H7 (cell line): ENCODE measurements at places on chromosomes 5 and 9. TPM values are rescaled to one million over a fixed set of nuclear protein-coding genes. Genes with fewer than 3 reads are reported as not detected.
A peak's percentile ranks its signal among the peaks of the same experiment; 100 is the strongest.

- DNase-seq = no peak
Observed at GRCh38 chr9:12698986-12699385, 5.8 kb downstream of the TYRP1 start.

DNA sequence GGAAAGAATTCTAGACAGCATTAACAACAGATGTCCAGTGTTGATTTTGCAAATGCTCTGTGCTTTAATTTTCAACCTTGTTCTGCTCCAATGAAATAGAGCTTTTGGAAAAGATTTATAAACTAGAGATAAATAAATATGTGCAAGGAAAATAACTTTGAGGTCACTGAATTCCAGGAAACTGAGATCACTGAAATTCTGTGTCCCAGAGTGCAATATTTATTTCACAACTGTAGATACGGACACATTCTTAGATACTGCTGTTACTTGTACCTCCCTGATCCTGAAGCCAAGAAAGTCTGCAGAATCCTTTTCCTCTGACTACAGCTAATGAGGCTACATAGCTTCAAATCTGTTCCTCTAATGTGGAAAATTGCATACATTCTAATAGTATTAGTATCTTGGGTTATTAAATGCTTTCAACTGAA, 222.9 kb downstream of the DOCK8 start:
- no peak for DNase-seq

DNA sequence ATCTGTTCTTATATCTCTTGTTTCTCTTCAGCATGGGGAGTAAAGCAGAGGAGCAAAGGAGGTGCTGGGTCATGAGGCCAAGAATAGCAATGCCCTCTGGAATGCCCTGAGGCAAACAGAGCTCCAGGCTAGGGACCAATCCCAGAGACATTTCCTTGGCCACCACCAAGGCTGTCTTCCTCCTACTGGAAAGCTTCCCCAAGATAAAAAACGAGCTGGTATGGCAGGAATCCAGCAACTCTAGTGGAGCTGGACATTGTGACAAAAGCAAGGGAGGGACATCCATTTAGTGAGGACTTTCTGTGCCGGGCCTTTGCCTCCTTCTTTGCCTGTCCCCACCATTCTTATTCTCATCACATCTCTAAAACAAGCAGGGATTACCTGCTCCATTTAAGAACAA, 161.6 kb downstream of the ASTN2 start:
- DNase-seq = no peak

- DNase-seq = peak; percentile 36
Observed at GRCh38 chr5:17374973-17375742, 122.9 kb upstream of the TAF11L2 start.

DNA sequence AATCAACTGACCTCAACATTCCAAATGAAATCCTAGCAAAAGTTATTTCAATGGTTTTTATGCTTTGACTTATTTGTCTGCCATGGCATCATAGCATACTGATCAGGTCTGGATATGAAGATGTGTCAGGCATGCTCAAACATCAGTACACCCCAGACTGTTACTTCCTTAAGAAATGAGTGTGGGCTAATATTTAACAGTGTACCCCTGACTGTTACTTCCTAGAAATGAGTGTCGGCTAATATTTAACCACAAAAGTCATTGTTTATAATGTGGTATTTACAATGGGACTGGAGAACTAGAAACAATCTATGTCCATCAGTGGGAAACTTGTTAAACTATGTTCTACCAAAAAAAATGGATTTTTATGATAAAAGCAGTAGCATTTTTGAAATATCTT, 38.1 kb upstream of the HNRNPA0 start:
- DNase-seq = no peak

DNA sequence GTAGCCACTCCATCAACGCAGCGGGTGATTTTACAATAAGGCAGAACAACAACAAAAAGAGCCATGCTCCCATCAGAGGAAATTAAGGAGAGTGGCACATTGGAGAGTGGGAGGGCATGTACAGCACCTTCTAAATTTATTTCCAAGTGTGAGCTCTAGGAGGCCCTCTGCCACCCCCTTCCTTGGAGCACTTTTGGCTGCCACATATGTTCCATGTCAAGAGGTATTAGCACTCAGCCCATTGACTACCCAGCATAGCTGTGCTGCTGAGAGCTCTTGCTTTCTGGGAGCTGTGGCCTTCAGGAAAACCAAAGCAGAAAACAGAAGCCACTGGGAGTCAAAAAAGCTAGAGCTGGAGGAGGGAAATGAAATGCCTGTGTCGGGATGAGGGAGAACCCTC, 200.2 kb upstream of the PANK3 start:
- DNase-seq = no peak

DNA sequence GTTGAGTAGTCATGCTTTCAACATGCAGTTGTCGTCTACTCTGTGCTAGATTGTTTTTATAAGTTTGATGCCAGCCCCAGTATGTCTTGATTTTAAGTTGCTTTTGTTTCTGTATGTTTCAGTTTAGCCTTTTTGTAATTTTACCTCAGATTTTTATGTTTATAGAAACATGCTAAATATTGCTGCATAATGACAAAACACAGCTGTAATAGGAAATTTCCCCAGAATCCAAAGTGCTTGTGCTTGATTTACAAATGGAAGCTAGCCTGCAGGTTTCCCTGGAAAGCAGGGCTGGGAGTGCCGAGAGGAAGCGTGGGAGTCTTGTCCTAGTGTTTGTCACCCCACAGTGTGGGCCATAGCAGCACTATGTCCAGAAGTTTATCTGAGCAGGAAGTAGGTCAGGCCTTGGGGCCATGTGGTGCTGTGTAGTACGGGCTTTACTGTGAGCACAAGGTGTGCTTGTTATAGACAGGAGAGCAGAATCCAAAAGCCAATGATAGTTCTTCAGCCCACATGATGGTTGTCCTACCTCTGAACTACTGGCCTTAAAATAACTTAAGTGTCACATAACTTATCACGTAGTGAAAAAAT, 100.0 kb upstream of the NREP start:
- no peak for DNase-seq

- no peak for DNase-seq
Observed at GRCh38 chr9:4684820-4685219, 5.5 kb downstream of the CDC37L1 start.

DNA sequence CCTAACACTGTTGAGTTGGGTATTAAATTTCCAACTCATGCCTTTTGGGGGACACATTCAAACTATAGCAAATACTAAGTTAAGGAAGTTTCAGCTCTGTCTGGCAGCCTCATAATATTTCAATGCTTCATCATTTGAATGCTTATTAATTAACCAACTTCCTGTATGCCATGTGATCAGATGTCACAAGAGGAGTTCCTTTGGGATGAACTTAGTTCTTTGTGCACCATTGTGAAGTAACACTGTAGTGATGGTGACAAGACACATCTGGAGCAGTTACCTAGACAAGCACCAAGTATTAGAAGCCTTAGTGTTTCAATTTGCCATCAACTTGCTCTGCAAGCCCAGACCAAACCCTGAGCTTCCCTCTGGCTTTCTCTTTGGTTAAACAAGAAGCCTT, 90.7 kb upstream of the IL12B start:
- DNase-seq = no peak

GRCh38 chr9:126109575-126109974, 217.1 kb upstream of the MVB12B start:
- no peak for DNase-seq

DNA sequence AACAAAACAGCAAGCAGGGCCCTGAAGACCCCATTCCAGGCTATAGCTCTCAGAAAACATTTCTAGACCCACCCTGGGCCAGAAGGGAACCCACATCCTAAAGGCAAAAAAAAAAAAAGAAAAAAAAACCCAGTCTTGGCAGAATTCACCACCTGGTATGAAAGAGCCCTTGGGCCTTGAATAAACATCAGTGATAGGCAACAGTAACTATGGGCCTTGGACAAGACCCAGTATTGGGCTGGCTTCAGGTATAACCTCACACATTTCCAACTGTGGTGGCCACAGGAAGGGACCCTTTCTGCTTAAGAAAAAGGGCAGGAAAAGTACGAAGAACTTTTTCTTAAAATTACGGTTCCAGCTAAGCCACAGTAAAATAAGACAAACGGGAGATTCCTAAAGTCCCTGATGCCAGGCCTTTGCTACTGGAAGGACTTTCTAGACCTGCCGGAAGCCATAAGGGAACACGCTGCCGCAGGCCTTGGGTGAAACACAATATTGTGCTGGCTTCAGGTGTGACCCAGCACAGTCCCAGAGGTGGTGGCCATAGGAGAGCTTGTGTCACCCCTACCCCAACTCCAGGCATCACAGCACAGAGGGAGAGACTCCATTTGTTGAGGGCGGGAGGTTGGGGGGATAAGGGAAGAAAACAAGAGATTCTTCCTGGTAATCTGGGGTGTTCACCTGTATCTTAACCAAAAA, 505.2 kb upstream of the RGMB start:
- no peak for DNase-seq

GRCh38 chr5:65172486-65173129, 309.1 kb downstream of the ADAMTS6 start:
- no peak for DNase-seq

GRCh38 chr9:17752021-17752420, 173.2 kb downstream of the SH3GL2 start:
- DNase-seq = no peak

- no peak for DNase-seq
Observed at GRCh38 chr5:15026011-15026893, 154.7 kb upstream of the ANKH start.

- peak; percentile 17 for DNase-seq
Observed at GRCh38 chr9:22813529-22813928, 366.9 kb downstream of the DMRTA1 start.

GRCh38 chr5:38579105-38579504, 22.7 kb upstream of the LIFR start:
- DNase-seq = no peak

DNA sequence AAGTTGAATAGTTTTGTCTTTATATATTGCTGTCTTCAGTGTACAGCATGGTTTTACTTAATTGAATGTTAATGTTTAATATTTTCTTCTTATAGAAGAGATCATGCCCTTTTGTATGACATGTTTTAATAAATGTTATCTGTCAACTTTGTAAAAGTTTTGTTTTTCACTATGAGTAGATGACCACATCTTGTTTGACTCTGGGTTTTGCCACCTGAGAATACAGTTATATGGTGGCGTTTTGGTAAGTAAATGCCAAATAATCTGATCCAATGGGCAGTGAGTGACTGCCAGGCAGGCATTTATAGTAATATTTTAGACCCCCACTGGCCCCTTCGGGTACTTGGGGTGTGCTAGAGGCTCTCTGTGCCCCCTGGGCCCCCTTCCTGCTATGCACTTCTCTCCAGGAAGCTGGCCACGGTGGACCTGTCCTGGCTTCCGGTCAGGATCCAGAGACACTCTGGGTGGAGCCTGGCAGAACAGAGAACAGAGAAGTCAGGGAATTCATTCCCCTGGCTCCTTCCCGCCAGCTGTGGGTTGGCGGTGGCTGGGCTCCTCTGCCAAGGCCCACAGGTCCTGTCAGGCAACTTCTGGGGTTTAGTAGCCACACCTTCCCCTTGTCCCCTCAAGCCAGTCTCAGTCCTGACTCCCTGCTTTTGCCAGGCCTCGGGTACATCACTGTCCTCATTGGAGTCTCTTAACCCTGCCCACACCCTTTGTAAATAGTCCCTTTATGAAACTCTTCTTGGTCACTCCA, 22.2 kb upstream of the ZBTB34 start:
- DNase-seq = no peak

GRCh38 chr5:88873447-88873846, 9.5 kb downstream of the MEF2C start:
- DNase-seq = no peak

DNA sequence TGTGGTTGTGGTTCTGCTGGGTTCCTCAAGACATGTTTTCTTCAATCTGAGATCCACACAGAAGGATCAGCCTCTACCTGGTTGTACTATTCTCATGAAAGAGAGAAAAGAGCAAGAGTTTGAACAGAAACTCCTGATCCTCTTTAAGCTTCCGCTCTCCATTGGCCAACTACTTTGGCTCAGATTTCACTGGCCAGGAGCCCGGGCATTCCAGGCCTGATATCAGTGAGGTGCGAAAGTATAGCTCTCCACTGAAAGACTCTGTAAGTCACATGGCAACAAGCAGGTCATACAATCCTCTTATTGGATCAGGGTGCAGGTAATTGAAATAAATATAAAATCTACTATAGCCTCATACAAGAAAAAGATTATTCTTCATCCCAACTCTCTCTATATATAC, 920.5 kb downstream of the TLE4 start:
- DNase-seq = no peak

DNA sequence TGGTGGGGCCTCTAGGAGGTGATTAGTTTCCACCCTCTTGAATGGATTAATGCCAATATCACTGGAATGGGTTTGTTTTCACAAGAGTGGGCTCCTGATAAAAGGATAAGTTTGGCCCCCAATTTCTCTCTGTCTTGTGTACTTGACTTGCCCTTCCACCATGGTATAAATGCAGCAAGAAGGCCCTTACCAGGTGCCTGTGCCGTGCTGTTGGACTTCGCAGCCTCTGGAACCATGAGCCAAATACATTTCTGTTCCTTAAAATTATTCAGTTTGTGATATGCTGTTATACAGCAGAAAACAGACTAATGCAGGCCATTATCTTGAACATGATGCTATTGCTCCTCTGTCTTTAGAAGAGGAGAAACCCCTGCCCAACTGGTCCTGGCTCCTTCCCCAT, 17.8 kb upstream of the BRD3 start:
- no peak for DNase-seq

- DNase-seq = no peak
Observed at GRCh38 chr9:114688379-114688778, 6.4 kb upstream of the TEX48 start.

- no peak for DNase-seq
Observed at GRCh38 chr9:80175286-80176150, 603.8 kb downstream of the TLE4 start.

DNA sequence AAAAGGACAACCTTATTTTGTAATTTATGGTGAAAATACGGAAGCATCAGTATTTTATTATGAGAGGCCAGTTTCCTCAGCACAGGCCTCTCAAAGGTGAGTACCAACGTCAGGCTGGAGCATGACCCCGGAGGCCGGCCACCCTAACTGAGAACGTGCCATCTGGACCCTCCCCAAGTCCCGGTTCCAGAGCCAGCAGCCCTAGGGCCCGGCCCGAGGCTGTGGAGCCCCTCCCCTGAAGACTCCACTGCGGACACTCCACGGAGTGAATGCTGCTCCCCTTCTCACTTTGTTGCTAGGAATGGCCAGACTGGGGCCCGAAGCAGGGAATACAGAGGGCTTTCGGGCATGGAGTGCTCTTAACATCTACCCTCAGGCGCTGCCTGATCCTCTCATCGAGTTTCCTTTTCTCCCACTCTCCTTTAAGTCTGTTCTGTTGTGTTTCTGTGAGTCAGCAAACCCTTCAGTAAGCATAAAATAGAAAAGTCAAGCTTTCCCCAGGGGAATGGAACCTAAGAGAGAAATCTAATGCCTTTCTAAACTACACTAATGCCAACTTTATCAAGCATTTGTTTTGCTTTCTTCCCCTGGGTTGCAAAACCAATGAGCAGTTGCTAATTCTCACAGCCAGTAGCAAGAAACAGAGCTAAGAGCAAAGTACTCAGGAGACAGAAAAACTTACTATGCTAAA, 4.5 kb downstream of the BRD9 start:
- no peak for DNase-seq

Gene RELL2
- total RNA-seq = 7.4 and 8.9 TPM in 2 replicates

Gene EFNA5
- 5.3 and 7.8 TPM in 2 replicates for total RNA-seq

Gene PNPLA7
- 0.07 and 0.14 TPM in 2 replicates for total RNA-seq

Gene NDUFB6
- total RNA-seq = 48.4 and 77.1 TPM in 2 replicates

Gene SPEF2
- 0.07 TPM in 1 of 2 replicates, not detected in the other for total RNA-seq

Gene SCGB3A2
- 42.0 and 51.2 TPM in 2 replicates for total RNA-seq

Gene DOCK2
- 2.6 and 3.3 TPM in 2 replicates for total RNA-seq

Gene CXCL14
- 2.7 and 4.2 TPM in 2 replicates for total RNA-seq

Gene PCDHGA2
- total RNA-seq = not detected in 2 replicates

Gene PCDHGA12
- total RNA-seq = 0.10 and 0.44 TPM in 2 replicates

Gene WHRN
- total RNA-seq = 4.4 and 10.6 TPM in 2 replicates

Gene PRLR
- 1.5 and 2.0 TPM in 2 replicates for total RNA-seq

Gene HDHD3
- 26.2 and 36.2 TPM in 2 replicates for total RNA-seq

Gene PCDHA13
- total RNA-seq = 1.6 and 2.5 TPM in 2 replicates

Gene GPR21
- total RNA-seq = 0.48 TPM in 1 of 2 replicates, not detected in the other

Gene FGF1
- 0.24 and 2.9 TPM in 2 replicates for total RNA-seq
